ENCODE measurements at places on chromosomes 2 and 18.

DNA sequence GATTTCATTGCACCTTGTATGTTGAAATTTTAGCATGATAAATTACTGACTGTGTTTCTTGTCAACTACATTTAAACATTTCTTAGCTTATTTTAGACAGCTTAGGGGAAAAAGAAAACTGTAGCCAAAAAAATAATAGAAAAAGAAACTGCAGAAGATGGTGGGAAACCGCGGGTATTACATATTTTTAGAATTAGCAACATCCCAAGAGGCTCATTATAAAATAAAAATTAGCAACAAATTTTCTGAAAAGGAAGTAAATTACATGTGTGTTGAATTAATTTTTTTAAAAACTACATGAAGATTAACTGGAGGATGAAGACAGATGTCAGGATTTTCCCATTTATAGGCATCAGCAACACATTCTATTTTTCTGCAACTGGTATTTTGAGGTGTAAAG lies 4.3 kb downstream of the PELI1 start:
- DNase-seq = no peak

- DNase-seq = no peak
Observed at GRCh38 chr18:4134700-4135099, 320.4 kb downstream of the DLGAP1 start.

GRCh38 chr2:163735685-163736432 lies at the start of gene FIGN:
FIGN (minus strand) TSS chr2:163736008; CDS start chr2:163734927, 1,081 bp downstream.
- peak; percentile 7 for DNase-seq

DNA sequence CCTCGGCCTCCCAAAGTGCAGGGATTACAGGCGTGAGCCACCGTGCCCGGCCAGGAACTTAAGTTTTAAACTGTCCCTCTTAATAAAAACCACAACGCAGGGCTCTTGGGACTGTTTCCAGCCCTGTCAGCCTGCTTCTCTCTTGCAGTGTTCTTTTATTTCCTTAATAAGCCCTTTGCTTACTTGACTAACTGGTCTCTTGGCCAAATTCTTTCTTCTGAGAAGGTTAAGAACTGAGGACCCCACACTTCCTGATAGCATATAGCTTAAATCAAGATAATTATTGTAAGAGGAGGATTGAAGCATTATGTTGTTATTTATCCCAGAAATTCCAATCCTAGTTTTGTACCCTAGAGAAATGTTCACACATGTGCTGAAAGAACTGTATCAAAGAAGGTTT lies 128.2 kb upstream of the UXS1 start:
- DNase-seq = no peak

DNA sequence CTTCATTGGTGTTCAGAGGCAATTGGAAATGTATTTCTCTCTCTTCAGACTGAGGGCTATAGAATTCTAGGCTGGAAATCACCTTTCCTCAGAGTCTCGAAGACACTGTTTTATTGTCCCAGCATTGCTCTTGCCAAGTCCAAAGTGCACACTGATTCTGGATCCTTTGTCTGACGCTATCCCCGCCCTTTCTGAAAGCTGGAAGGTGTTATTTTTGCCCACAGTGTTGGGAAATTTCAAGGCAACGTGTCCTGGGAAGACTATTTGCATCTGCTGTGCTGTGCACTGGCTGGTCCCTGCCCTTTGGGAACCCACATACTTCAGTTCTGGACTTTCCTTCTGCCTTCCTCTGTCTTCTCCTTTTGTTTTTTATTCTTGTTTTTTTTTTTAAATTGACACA lies 190.8 kb downstream of the SH3BP4 start:
- no peak for DNase-seq

- peak; percentile 29 for DNase-seq
Observed at GRCh38 chr18:525036-525797, 24.7 kb upstream of the COLEC12 start.

Measured in suppressor macrophage treated with lipopolysaccharide for 1 hour (primary cell).